AG10803 (cell line): ENCODE measurements at places on chromosomes 13 and 19.

DNA sequence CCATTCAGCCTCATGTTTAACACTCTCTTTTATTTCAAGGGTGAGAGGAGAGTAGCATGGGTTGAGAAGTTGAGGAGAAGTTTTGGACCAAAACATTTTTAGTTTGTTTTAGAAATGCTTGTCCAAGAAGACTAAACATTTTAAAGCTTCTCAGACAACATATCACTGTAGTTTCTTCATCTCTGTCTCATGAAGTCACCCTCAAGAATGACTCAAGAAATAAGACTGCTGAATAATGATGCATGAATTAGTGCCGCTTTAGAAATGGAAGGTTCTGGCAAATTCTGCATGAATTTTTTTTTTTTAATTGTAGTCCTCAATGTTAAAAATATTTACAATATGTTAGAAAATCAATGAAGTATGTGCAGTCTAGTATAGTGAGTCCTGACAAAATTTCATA, 422.7 kb upstream of the ARGLU1 start:
- DNase-seq, result peak; percentile 44

GRCh38 chr13:90416519-90416918, 931.0 kb upstream of the MIR17HG start:
- peak; percentile 80 for DNase-seq

- no peak for DNase-seq
These were observed 322 bp downstream of the ZNF558 start for GRCh38 chr19:8831832-8832131.

GRCh38 chr13:25771202-25771601, 280.6 kb downstream of the SHISA2 start:
- no peak for DNase-seq

GRCh38 chr13:43783820-43784219, 3.0 kb downstream of the ENOX1 start:
- peak; percentile 61 for DNase-seq

DNA sequence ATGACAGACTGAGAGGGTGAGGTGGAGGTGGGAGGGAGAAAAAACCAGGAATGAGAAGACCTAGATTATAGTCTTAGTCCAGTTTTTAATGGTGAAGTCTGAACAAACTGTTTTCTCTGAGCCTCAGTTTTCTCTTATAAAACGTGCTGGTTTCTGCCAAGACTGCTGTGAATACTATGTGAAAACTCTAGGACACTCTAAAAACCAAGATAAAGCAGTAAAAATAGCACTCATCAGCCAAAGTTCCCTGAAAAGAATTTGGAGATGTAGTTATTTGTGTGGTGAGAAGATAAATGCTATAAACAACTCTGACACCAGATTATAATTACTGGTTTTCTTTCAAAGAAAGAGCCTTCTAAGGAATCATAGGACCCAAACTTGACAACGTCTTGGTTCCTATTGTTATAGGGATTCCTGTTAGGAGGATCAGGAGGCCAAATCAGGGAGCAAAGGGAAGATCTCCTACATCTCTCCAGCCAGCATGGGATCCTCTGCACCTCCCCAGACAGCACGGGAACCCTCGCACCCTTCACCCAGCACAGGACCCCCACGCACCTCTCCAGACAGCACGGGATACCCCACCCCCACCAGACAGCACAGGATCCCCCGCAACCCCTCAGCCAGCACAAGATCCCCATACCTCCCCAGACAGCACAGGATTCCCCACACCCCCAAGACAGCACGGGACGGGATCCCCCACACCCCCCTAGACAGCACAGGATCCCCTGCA, 130.2 kb downstream of the MIPEP start:
- DNase-seq, result no peak

GRCh38 chr19:38690146-38690545, 42.7 kb downstream of the ACTN4 start:
- no peak for DNase-seq

DNA sequence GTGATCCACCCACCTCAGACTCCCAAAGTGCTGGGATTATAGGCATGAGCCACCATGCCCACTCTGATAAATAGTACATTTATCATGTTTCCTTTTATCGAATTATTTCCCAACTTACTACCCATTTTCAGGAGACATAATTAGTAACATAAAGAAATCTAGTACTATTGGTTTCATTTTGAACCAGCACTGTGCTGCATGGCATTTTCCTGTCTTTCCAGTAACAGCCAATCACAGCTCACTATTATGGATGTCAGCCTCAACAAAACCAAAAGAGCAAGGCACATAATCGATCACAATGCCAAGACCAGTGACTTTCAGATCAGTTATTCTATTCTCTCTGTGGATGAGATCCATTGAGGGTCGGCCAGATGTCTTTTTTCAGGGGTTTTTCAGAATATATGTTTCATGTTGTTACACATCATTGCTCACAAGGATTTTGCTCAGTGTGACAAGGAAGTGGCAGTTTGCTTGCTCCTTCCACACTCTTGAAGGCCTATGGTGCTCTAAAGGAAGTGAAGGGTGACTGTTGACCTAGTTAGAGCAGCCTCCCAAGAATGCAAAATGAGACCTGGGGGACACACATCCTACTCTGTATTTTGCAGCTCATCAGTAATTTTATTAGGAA, 233.4 kb downstream of the KCNRG start:
- DNase-seq, result no peak

DNA sequence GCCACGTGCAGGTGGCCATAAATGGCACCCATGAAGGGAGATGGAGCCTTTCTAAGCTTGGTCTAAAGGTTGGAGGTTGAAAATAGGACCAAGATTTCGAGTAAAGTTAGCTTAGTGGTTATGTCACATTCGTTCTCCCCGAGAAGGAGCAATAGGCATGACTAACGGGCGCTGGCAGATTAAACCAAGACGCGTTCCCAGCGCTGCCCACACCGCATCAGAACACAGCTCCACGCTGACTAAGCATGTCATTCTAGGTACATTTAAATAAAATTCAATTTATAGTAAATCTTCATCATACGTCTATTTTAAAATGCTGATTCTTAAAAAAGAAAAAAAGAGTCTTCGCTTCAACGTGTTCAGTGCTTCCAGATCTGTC, 95.0 kb upstream of the IRS2 start:
- no peak for DNase-seq
